GM19239 (cell line): ENCODE measurements at places on chromosomes 16 and 17.

DNA sequence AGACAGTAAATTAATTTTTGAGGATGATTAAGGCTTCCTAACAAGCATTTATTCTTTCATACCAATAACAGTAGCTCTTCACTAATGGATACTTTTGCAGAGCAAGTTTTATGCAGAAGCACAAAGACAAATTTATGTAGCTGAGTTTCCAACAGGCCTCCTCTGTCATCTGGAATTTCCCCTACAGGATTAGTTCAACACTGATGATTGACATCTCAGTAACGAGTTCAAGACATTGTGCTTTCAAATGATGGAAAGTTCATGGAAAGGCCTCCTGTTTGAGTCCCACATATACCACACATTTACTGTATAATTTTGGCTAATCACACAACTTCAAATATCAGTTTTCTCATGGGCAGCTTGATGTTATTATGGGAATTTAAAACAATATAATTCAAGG, 40.6 kb downstream of the ABCA10 start:
- no peak for DNase-seq

DNA sequence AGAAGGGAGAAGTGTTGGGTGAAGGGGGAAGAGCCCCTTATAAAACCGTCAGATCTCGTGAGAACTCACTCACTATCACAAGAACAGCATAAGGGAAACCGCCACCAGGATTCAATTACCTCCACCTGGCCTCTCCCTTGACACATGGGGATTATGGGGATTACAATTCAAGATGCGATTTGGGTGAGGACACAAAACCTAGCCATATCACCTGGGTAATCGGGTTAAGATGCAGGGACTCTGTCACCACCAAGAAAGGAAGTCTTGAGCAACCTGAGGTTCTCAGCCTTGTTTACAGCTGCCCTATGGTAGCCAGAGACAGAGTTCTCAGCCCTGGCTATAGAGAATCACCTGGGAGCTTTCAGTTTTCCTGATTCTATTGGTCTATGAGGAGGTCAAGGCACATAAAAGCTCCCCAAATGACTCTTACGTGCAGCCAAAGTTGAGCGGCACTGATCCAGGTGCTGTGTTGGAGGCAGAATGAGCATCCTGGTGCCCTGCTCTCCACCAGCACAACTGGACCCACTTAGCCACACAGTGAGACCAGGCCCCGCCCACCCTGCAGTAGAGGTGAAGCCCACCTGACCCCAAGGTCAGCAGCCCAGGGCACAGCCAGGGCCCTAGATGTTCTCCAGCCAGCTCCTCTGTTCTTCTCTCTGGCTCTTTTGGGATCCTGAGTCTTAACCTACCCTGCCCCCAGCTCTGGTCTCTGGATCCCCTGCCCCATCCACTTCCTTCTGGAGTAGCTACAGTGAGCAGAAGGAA, 138.5 kb upstream of the CDH5 start:
- DNase-seq = no peak

GRCh38 chr17:40352237-40352778, 12.2 kb downstream of the GJD3 start:
- DNase-seq = no peak

- no peak for DNase-seq
Observed at GRCh38 chr16:67177743-67178699, 5.7 kb downstream of the MATCAP1 start.
